Panc1 (cell line): ENCODE measurements at places on chromosomes 2 and 18.

DNA sequence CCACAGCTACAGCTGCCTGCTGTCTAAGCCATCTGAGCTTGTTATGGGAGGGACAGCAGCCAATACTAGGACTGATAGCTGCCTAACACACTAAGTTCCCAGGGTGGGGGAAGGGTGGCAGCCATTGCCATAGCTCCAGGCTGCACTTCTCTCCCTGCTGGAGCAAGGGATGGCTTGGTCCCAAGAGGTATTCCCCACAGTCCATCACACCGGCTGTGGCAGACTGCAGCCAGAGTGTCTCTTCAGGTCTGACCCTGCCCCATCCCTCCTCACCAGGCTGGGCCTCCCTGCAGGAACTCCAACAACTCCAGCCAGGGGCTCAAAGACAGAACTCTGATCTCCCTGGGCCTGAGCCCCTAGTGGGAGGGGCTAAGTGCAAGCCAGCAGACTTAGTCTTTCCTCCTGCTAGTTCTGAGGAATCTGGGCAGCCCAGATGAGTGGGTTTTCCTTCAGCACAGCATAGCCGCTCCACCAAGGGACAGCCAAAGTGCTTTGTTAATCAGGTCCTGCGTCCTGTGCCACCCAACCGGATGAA, 632.1 kb downstream of the SOCS6 start:
- DNase-seq, result no peak

GRCh38 chr18:32422201-32422600, 48.5 kb downstream of the GAREM1 start:
- no peak for DNase-seq

DNA sequence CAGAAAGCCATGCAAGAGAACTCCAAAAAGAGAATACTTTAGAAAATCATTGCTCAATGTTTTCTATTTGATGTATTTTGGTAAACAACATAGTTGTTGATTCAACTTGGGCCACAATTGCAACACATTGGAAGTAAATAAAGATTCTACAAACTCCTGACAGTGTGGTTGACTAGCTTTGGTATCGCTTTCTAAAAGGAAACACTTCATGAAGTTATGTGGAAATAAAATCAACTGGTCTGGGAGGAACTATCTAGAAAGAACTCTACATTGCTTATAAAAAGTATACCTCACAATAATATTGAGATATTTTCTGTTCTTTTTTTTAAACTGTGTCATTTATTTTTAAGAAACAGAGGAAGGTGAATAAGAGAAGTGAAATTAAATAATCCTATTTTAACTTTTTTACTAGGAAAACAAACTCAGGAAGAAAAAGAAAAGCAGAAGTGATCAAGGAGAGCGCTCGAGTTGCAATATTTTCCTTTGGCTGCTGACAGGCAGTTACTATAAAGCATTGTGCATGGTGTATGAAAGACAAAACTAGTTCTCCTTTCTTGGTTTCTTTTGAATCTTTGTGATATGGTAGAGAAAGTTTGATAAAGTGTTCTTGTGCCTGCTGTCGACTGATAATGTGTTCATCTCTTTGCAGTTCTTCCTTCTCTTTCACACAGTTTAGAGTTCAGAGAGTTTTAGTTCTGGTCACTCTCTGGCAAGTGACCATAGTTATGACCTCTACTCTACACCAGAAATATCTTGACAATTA, 3.0 kb downstream of the DHRS9 start:
- no peak for DNase-seq

GRCh38 chr2:193841384-193842150, 1646.8 kb upstream of the TMEFF2 start:
- DNase-seq, result no peak

- no peak for DNase-seq
Observed at GRCh38 chr18:70135604-70136003, 69.9 kb downstream of the RTTN start.

DNA sequence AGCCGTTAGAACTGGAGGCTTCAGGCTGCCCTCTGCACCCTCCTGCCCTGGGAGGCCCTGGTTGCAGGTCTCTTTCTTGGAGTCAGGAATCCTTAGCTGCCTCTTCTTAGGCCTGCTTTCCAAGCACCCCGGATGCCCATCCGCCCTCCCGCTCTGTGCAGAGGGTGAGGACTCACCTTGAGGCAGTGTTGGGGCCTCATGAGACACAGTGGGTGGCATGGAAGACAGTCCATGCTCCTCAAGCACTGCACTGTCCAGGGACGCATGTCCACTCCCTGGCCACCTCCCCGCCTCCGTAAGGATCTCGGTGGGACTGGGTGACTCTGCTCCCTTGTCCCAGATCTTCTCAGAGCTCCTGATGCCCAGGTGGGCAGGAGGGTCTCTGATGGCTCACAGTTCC, 5.7 kb upstream of the TRAF3IP1 start:
- no peak for DNase-seq

GRCh38 chr2:129237966-129238725, 741.3 kb upstream of the RAB6C start:
- DNase-seq, result no peak

- no peak for DNase-seq
Observed at GRCh38 chr2:133344849-133345248, 223.4 kb downstream of the NCKAP5 start.

GRCh38 chr2:43818761-43819160, 19.9 kb downstream of the ABCG5 start:
- DNase-seq, result no peak

- DNase-seq, result no peak
Observed at GRCh38 chr2:96927405-96928171, 57.7 kb upstream of the SEMA4C start.

DNA sequence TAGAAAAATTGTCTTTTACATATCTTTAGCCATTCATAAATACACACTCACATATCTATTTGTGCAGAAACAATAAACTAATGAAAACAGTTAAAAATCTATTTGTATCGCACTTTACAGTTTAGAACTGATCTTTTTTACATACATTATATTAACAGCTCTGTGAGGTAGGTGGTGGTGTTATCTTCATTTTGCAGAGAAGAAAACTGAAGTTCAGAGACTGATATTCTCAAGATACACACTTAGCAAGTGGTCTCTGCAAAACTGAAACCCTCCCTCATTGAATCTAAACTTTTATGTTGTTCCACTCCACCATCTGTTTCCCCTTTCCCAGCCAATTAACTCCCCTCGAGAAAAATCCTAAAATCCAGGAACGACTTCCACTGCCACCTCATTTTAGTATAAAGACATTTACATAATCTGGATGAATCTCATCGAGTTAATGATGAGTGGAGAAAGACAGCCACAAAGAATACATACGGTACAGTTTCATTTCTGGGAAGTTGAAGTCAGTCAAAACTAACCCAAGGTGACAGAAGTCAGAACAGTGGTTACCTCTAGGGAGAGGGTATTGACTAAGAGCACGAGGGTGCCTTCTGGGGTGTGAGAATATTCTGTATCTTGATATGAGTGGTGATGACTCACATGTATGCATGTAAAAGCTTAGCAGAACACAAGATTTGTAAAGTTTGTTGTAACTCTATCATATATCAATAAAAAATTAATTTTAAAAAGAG, 524.2 kb upstream of the TCF4 start:
- DNase-seq, result no peak

GRCh38 chr2:68594674-68595492, 48.5 kb upstream of the PROKR1 start:
- DNase-seq, result peak; percentile 35

DNA sequence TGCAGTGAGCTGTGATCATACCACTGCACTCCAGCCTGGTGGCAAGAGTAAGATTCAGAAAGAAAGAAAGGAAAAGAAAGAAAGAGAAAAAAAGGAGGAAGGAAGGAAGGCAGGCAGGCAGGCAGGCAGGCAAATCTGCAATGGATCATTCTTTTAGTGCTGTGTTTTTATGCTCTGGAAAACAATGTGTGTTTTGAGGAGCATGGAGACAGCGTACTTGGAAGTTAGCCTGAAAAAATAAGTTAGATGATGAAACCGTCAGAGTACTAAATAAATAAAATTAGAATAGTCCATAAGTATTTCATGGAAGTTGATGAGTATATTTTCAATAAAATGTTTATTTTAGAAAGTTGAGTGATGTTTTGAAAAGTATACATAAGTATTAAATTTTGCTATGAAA, 366.4 kb upstream of the CDH20 start:
- no peak for DNase-seq

- no peak for DNase-seq
Observed at GRCh38 chr2:14647714-14648113, 15.2 kb downstream of the LRATD1 start.

DNA sequence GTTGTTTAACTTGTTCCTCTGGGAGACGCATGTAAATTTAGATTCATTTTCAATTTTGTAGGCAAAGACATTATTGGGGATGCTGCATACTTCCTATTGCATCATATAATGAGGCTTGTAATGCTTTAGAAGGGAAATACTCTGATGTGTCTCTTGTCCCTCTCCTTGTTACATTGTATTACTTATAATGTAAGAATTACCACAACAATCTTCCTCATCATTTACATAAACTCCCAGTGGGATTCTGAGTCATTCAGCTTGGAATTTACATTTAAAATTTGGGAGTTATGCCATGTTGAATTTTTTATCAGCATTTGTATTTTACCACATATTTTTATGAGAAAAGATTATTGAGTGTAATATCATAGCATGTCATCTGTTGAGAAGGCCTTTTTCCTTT, 963.4 kb upstream of the NRXN1 start:
- DNase-seq, result no peak

- DNase-seq, result no peak
Observed at GRCh38 chr18:48932822-48933510, 17.8 kb downstream of the SMAD7 start.

- no peak for DNase-seq
Observed at GRCh38 chr2:147600646-147601045, 244.2 kb upstream of the ACVR2A start.

- DNase-seq, result no peak
Observed at GRCh38 chr2:2838548-2838845, 507.4 kb upstream of the MYT1L start.

GRCh38 chr2:112134120-112134519, 4.1 kb upstream of the FBLN7 start:
- DNase-seq, result no peak

DNA sequence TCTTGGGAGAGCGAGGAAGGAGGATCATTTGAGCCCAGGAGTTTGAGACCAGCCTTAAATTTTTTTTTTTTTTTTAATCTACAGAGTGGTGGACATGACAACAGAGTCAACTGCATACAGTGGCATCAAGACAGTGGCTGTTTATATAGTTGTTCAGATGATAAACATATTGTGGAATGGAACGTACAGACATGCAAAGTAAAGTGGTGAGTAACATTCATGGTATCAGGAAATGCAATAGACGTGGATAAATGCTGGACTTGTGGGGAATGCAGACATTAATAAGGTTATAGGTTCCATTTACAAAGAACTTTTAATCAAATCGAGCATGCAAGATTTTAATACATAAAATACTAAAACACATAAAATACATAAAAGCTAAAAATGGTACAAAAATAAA, 11.9 kb downstream of the WDR43 start:
- no peak for DNase-seq

- DNase-seq, result no peak
Observed at GRCh38 chr2:182117196-182117595, 131.5 kb downstream of the PPP1R1C start.

GRCh38 chr18:902229-902628, 2.4 kb upstream of the ADCYAP1 start:
- DNase-seq, result no peak

GRCh38 chr18:74626049-74626874, 28.6 kb downstream of the ZNF407 start:
- no peak for DNase-seq

DNA sequence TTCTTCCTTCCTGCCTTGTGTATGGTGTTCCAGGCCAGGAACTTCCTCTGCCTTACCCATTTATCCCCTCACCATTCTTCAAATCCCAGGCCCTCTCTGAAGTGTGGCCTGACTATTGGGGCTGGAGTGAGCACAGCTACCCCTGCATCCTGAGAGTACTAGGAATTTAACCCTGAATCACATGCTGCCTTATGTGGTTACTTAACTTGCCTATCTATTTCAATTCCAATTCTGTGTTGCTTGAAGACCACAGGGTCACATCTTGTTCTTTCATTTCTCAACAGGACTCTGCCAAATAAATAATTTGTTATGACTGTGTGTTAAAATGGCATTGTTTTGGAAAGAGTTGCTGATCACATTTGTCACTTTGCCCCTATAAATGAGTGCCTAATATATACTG, 108.6 kb downstream of the CERS6 start:
- no peak for DNase-seq

- no peak for DNase-seq
Observed at GRCh38 chr18:55779691-55780585, 191.9 kb upstream of the TCF4 start.
